ENCODE measurements at places on chromosomes 1 and 21.

DNA sequence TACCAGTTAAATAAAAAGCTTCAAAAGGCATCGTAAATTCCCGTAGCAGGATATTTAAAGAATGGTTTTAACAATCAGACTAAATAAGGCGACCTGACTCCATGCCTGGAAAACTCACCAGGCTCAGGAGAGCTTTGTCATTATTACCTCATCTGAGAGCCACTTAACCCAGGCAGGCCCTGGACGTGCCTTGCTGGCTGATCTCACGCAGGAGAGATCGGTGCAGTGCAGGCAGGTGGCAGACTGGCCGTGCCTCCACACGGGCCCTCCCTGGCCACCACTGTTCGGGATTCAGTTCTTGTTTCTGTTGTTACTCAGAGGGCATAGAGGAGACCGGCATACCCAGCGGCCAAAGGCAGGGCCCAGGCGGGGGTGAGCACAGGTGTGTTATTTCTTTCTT is 6.4 kb downstream of the MT1HL1 start:
- DNase-seq, result no peak

DNA sequence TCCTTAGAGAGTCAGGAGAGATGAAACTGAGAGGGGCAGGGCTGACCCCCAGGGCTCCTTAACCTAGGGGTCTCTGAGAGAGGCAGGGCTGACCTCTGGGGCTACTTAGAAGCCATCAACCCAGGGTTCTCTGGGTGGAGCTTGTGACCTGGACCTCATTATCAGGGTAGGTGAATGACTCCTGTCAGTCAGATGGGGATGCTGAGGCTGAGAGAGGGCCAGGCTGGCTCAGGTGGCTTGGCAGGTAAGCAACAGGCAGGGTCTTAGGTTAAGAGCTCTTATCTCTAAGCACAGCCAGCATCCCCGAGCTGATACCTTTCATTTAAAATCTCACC is 160.9 kb downstream of the PTPRU start:
- DNase-seq, result no peak

DNA sequence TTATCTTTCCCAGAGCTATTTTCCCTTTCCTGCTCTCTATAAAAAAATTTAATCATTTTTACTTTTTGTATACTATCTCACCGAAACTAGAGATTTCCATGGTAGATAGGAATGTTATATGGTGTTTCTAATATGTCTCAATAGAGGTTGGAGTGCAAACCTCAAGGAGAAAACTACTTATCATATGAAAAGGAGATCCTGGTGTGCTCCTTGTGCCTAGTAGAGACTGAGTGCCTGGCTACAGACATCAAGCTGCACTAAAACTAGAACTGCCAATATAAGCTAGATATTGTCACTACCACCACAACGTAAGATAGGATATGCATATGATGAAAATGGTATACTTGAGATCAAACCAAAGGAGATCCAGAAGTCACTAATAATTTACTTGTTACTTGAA is 67.0 kb downstream of the RGS18 start:
- DNase-seq, result no peak

GRCh38 chr1:27755865-27756264 is 17.2 kb upstream of the STX12 start:
- no peak for DNase-seq

GRCh38 chr1:245043611-245043940 is 111.2 kb upstream of the KIF26B start:
- no peak for DNase-seq

- peak; percentile 5 for DNase-seq
Observed at GRCh38 chr1:2983319-2983705, 38.0 kb upstream of the ACTRT2 start.

DNA sequence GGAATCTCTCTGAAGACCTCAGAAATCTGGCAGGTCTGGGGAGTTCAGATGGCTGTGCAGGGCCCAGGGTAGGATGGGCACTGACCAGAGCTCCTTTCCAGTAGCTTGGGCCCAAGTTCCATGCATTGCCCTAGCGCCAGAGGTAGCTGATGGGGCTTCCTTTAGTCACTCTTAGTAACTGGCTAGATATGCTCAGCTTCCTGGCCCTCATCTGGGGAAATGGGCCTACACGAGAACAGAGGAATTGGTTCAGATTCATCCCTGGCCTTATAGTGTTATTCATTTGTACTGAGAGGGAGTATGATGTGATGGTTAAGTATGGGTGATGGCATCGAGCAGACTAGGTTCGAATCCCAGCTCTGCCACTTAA is 15.5 kb upstream of the PSMB2 start:
- DNase-seq, result no peak

DNA sequence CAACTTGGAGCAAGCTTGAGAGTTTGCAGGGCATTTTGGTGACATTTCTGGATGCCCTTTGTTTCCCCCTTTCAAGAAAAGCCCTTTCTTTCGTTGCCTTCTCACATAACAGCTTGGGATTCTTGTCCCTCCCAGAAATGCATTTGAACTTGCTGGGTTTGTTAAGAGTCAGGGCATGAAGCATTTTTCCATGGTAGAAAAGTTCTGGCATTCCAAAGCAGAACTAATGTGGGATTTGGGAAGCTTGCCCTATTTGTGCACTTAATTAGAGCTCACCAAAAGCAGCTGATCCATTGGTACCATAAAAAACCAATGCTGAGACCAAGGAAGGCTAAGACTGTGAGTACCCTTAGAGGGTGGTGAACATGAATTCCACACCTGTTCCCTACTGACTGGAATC is 99.8 kb upstream of the HOOK1 start:
- no peak for DNase-seq

- DNase-seq, result no peak
Observed at GRCh38 chr21:31195334-31196015, 148.6 kb downstream of the TIAM1 start.

GRCh38 chr1:42258218-42258617 is 76.8 kb downstream of the FOXJ3 start:
- DNase-seq, result no peak

DNA sequence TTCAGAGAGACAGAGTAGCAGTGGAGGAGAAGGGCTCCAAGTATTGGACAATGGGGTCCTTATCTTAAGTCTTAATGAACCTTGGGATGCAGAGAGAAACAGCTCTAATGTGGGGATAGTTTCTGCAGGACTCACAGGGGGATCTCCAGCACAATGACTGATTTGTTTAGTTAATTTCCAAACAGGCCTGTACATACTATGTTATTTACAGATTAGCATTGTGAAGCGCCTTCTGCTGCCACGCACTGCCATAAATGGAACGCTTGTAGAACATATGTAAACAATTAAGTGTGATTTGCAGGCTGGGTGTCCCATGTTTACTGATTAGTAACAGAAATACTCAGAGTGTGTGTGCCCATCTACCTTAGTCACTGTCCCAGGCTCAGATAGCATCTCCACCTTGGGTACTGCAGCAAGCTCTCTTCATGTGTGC is 56.1 kb downstream of the NTPCR start:
- no peak for DNase-seq

- peak; percentile 75 for DNase-seq
Observed at GRCh38 chr1:24910751-24911650, 19.1 kb downstream of the RUNX3 start.

Measured in activated T-cell treated with anti-CD3 and anti-CD28 coated beads, Interleukin-2, amount 50 U/mL, for 1 hour (primary cell).